Vagina (tissue), 2 donors: ENCODE measurements at places on chromosomes 1 and 21. TPM values are rescaled to one million over a fixed set of nuclear protein-coding genes. Genes with fewer than 3 reads are reported as not detected.

EDARADD gene
- 1.2 TPM for total RNA-seq

HRNR gene
- not detected for total RNA-seq

CA14 gene
- not detected for total RNA-seq

DPT gene
- 154 TPM for total RNA-seq

EPS15 gene
- 70.5 TPM for total RNA-seq

ZNF683 gene
- not detected for total RNA-seq

LCE3D gene
- 57.5 TPM for total RNA-seq

ADGRL4 gene
- 17.7 TPM for total RNA-seq

ERICH3 gene
- total RNA-seq: 0.49 TPM

GPR37L1 gene
- total RNA-seq: 0.25 TPM

CLCA1 gene
- not detected for total RNA-seq

AMIGO1 gene
- 6.4 TPM for total RNA-seq

COL9A2 gene
- 7.1 TPM for total RNA-seq

TAS1R1 gene
- not detected for total RNA-seq

KLHDC9 gene
- total RNA-seq: 9.3 TPM

RIMS3 gene
- 4.7 TPM for total RNA-seq

OXCT2 gene
- not detected for total RNA-seq

GRCh38 chr1:4708840-4709507, 54.6 kb downstream of the AJAP1 start:
- no peak for DNase-seq

GRCh38 chr1:246324711-246325110, 182.4 kb downstream of the SMYD3 start:
- no peak for DNase-seq

DNA sequence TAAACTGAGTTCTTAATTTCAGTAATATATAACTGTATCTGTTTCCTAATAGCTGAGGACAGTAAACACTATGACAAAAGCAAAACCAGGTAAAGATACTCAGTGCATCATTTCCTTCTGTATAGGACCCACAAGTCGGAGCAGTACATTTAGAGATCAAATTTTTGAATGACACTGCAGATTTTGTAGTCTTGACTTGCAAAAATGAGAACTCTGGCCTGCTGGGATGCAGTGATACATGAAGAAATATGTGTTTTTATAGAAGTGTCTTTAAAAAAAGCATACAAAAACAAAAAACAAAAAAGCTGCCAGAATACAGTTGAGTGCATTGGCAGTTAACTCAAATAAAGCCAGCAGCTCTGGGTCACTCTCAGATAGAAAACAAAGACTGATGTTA, 19.0 kb downstream of the GART start:
- no peak for DNase-seq

DNA sequence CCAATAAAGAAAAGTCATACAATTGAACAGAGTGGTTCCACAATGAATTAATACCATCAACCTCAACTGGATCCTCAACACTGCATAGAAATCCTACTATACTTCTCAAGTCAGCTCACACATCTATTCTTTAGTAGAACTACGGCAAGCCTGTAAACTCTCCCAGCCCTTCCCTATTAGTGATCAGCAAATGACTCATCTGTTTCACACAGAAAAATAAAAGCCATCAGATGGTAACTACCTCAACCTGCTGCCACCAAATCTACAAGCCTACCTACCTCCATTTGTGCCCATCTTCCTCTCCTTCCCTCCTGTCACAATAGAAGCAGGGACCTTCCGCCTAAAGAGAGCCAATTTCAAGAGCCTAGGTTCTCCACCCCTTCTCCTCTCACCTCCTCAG, 63.6 kb downstream of the DMAP1 start:
- no peak for DNase-seq

GRCh38 chr1:54976747-54977146, 3.7 kb upstream of the TMEM61 start:
- no peak for DNase-seq

DNA sequence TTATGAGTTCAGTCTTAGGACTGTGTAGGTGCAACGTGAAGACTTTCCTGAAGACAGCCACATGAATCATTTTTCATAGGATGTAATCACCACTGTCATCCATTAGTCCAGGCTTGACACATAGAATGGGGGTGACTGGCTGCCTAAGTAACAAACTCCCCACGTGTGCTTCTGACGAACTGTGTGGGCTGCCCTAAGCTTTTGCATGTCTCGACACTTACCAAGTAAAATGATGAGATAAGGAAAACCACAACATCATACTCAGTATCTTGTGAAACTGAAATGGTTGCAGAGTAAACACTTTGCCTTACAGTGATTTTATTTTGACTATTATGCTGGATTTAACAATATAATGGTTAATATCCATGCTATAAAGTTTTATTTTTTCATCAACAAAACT, 19.5 kb downstream of the ERG start:
- DNase-seq: no peak

- no peak for DNase-seq
These were observed 72.5 kb downstream of the ANGPTL1 start for GRCh38 chr1:178798232-178798861.

DNA sequence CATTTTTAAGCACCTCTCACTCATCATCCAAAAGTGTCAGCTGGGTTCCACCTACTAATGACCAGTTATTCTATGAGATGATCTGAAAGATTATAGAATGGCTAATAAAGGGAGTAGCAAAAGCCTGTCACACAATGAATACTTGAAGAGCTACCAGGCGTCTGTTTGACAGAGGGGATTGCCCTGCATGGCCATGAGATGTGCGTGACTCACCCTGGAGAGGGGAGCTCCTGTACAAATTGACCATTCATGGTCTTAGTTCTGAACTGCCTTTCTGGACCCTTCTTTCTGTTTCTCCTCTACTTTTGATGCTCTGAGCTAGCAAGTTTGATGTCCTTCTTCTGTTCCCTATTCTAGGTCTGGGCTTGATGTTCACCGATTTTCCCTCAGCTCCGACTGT, 85.2 kb upstream of the ABCD3 start:
- no peak for DNase-seq

DNA sequence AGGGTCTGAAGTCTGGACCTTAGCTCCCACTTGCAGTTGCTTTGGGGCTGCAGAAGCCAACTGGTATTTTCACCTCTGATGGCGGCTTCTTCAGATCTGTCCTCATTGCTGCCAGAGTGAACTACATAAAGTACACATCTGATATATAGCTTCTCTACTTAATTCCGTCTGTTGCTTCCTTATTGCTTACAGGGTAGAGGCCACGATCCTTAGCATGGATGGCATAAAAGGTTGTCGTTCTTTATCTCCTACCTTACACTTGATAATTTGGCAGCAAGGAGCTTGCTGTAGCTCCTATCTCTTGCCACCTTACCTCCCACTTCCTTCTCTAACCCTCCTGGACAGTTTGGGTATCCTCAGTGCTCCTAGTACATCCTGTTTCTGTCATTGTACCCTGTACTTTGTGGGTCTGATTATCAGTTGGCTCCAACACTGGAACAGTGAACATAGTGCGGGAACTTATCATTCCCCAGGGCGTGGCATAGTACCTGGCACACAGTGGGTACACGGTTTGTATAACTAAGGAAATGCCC, 30.9 kb upstream of the NBL1 start:
- no peak for DNase-seq

GRCh38 chr1:91026320-91026719, 4.5 kb upstream of the ZNF644 start:
- DNase-seq: no peak

- DNase-seq: no peak
These were observed 27.1 kb downstream of the CDC7 start for GRCh38 chr1:91527781-91528180.

DNA sequence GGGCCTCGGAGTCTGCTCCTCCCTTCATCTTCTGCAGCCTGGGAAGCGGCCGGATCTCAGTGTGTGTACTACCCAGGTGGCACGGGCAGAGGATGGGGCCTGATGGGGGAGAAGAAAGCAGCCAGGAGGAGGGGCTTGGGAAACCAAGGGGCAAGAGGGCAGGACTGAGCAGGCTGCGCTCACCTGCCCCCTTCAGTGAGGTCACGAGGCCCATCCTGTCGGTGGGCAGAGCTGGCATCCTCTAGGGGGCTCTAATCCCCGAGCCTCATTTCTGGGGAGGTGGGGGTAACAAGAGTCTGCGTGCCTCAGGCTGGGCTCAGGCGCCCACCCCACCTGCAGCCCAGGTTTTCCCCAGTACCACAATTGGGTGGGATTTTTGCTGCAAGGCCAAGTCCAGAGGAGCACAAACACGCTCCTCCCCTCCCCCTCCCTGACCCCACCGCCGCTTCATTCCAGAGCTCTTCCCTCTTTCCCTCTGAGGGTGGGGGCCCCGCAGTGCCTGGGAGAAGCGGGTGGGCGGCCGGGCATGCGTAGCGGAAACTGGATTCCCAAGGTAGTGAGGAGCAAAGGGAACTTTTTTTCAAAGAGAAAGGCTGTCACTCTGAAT, 1.8 kb upstream of the WNT3A start:
- DNase-seq: no peak

DNA sequence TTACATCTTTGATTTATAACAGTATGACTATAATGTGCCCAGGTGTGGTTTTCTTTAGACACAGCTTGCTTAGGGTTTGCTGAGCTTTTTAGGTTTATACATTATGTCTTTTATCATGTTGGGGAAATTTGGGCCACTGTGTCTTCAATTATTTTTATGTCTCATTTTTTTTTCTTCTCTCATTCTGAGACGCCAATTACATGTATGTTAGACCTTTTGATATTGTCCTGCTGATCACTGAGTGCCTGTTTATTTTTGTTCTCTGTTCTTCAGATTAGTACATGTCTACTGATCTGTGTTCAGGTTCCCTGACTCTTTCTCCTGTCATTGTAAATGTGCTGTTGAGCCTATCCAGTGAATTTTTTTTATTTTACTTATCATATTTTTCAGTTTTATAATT, 36.1 kb downstream of the TNNT2 start:
- no peak for DNase-seq

DNA sequence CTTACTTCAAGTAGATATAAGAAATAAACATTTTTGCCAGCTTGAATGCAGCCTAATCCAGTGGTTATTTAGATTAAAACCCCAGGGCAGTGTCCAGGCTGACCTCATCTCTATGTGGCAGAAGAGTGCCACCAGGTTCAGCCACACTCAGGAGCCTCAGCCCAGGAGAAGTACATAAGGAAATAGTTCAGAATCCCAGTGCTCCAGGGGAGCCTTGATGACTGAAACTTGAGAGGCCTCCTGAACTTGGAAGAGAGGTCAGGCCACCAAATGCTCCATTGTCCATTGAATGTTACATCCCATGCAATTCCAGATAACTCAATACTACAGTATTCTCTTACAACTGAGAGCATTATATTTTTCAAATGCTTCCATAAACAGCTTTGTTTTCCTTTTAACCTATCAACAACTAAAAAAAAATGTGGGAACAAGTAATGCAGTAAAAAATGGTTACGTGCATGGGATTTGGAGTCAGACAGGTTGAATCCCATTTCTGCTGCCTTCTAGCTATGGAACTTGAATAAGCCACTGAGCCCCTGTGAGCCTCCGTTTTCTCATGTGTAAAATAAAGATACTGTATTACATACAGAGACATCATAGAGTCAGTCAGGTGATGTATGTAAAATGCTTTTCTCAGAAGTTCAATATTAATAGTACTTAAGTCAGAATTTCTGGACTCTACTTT, 248.0 kb downstream of the PLPP3 start:
- DNase-seq: no peak

DNA sequence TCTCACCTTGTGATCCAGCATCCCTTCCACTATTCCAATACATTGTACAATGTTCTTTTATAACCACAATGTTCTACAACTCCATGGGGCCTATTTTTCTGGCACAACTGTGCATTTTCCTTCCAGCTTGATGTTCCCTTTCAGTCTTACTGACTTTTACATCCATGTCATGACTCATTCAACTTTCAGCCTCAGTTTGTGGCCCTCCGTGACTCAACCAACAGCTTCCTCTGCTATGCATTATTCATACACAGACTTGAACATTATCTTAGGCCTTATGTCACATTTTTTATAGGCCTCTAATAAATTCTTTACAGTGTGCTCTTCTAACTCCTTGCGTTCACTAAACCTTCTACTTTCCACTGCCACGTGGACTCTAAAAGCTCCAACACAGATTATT, 119.4 kb upstream of the PRMT6 start:
- DNase-seq: no peak

GRCh38 chr21:38330666-38331065, 73.9 kb downstream of the KCNJ15 start:
- DNase-seq: no peak

DNA sequence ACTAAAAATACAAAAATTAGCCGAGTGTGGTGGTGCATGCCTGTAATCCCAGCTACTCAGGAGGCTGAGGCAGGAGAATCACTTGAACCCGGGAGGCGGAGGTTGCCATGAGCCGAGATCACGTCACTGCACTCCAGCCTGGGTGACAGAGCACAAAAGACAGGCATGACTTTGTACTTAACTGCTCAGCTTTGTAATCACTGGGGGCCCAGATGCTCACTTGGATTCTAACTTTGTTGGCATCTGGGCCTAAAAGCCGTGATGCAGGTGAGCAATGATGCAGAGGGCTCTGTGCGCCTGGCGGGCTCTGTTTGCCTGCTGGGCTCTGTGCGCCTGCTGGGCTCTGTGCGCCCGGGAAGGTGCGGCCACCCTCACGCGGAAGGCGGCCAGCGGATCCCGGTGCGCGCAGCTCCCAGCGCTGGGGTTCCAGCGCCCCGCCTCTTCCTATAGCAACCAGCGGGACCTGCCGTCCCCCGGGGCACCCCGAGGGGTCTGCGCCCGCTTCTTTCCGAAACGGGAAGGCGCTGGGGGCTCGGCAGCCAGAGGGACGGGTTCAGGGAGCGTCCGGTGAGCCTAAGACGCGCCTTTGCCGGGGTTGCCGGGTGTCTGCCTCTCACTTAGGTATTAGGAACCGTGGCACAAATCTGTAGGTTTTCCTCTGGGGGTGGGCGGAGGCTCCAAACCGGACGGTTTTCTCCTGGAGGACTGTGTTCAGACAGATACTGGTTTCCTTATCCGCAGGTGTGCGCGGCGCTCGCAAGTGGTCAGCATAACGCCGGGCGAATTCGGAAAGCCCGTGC, 31.7 kb downstream of the PRMT2 start:
- no peak for DNase-seq

DNA sequence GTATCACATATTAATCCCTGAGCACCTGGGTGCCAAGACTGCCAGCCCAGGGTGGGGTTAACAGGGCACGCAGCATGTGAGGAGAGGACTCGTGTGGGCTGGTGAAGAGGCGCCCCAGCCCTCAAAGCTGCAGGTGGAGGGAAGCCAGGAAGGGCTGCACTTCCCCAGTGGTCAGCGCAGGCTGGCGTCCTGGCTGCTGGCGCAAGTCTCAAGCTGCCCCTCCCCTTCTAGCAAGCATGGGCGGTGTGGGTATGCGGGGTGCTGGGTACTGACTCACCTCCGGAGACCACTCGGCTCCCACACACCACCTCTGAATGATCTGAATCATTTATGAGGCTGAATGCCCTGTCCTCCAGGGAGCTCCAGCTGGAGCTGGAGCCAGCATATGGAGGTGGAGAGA, 44.0 kb downstream of the EIF2D start:
- no peak for DNase-seq

- peak; percentile 96 for DNase-seq
These were observed 5.4 kb downstream of the OBSCN start for GRCh38 chr1:228212966-228213844.

DNA sequence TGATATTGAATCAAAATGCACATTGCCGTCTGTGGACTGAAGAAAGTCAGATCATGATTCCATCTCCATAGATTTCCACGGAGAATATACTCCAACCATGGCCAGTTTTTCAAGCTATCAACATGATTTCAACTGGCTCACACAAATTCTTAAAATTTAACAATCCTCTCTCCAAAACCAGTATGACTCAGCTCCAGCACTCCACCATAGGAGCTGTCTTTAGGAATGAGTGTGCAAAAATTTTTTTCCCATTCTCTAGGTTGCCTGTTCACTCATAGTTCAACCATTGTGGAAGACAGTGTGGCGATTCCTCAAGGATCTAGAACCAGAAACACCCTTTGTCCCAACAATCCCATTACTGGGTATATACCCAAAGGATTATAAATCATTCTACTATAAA, 40.8 kb downstream of the RGL1 start:
- DNase-seq: no peak
